Activated CD8-positive, alpha-beta memory T cell treated with anti-CD3 and anti-CD28 coated beads for 4 hours (primary cell): ENCODE measurements at places on chromosomes 11 and 22.

DNA sequence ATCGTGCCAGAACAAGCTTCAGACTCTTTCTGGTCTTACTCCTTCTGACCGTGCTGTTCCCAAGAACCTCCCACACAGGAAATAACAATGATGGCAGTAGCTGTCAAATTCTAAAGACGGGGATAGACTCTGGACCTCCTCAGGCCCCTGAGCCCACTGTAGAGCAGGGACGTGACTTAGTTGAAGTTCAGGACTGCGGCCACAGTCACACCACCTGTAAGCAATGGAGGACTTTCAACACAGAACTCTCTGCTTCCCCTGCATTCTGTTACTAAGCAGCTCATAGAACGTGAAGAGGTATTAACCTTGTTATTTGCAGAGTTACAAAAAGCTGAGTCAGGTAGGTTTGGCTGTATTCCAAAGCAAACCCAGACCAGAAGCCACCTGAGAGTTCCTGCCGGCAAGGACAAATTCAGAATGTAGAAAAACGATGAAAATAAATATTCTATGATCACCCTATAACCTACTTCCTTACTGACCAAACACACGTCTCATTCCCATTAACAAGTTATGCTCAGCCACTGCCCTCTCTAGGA is 12.7 kb downstream of the TMEM45B start:
- DNase-seq = no peak

DNA sequence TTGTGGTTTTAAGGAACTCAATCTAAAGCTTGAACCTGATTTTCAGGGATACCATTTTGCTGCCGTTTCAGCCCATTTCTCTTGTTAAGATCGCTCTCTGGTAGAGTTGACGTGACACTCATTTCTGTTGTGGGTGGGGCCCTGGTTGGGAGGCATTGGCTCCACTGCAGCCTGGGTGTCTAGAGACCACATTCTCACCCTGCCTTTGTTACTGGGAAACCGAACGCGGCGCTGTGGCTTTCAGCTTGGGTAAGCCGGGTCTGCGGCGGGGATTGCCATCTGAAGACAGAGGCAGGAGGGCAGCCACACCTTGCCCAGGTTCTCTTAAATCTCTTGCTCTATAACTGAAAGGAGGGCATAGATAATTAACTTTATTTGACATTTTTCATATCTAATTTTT is 3.2 kb downstream of the EHF start:
- DNase-seq = no peak

DNA sequence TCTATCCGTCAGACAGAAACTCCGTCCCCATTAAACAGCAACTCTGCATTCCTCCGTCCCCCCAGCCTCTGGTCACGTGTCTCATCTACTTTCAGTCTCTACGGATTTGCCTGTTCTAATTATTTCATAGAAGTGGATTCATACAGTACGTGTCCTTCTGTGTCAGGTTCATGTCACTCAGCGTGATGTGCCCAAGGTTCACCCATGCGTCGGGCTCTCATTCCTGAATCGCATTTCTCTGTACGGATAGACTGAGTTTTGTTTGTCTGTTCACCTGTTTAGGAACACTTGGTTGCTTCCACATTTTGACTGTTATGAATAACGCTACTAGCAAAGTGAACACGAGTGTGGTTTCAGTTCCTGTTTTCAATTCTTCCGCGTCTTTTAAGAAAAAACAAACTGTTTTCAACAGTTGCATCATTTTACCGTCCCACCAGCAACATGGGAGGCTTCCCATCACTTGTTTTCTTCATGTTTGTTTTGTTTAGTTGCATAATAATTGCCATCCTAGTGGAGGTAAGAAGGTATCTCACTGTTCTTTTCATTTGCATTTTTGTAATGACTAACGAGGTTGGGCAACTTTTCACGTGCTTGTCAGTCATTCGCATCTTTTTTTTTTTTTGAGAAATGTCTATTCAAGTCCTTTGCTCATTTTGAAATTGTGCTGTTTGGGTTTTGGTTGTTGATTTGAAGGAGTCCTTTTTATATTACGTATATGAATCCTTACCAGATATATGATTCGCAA is 8.9 kb upstream of the NLRP6 start:
- DNase-seq = no peak

DNA sequence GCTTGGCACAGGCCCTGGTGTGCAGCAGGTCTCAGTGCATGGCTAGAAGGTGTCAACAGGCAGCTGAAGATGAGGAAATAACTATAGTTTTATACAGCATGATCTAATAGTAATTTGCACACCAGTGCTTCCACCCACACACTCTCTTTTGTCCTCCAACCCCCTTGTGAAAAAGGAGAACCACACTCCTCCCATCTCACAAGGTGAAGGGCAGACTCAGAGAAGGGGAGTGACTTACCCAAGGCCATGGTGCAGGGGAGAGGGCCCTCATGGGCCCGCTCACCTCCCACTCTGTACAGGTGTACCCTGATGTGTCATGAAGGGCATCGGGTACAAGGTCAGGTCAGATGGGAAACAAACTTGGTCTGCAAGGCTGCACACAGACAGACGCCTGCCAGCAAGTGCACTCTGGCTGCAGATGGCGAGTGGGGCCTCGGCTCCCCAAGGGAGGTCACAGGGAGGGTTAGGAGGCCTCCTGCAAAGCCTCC is 53.4 kb downstream of the DGCR2 start:
- DNase-seq = no peak

GRCh38 chr11:69842746-69843528 is 23.7 kb upstream of the FGF3 start:
- DNase-seq = no peak

GRCh38 chr11:82680252-82680651 is 53.4 kb downstream of the FAM181B start:
- no peak for DNase-seq

- DNase-seq = no peak
Measured at GRCh38 chr11:128365044-128365443, 222.3 kb downstream of the ETS1 start.

- no peak for DNase-seq
Measured at GRCh38 chr22:47167056-47167455, 404.6 kb downstream of the TBC1D22A start.

GRCh38 chr22:33515795-33516194 is 404.5 kb downstream of the LARGE1 start:
- DNase-seq = no peak

- no peak for DNase-seq
Measured at GRCh38 chr11:12248330-12248729, 129.0 kb upstream of the PARVA start.

GRCh38 chr22:36368359-36368983 is 19.3 kb downstream of the MYH9 start:
- DNase-seq = no peak

- no peak for DNase-seq
Measured at GRCh38 chr22:40423882-40424640, 53.7 kb downstream of the SGSM3 start.

GRCh38 chr11:19763330-19763729 is 50.7 kb downstream of the NAV2 start:
- no peak for DNase-seq

GRCh38 chr11:12868315-12869073 is 140.6 kb upstream of the RASSF10 start:
- DNase-seq = no peak

DNA sequence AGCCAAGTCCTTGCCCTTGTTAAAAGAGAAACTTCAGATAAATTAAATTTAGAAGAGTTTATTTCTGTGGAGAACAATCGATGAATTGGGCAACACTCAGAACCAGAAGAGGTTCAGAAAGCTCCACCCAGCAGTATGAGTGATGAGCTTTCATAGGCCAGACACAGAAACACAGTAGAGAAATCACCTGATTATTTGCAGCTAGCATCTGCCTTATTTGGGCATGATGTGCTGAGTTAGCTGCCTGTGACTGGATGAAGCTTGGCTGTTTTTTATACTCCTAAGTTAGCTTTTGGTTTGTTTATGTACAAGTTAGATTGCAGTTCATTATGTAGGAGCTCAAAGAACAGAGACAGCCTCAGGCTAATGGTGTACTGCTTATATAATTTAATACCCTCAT is 269.5 kb upstream of the SESN3 start:
- DNase-seq = no peak

GRCh38 chr11:112694813-112695212 is 266.4 kb upstream of the NCAM1 start:
- no peak for DNase-seq

- DNase-seq = no peak
Measured at GRCh38 chr22:22711532-22711913, 67.1 kb downstream of the GGTLC2 start.

DNA sequence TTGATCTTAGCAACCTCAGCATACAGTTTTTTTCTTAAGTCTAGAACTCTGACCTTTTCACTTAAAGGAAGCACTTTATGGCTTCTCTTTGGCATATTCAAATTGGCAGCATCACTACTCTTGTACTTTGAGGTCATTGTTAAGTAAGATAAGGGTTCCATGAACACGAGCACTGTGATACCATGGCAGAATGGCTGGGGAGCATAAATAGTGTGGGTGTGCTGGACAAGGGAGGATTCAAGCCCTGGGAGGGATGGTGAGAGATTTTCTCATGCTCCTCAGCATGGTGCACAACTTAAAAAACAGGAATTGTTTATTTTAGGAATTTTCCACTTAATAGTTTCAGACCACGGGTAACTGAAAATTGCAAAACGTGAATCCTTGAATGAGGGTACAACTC is 111.4 kb downstream of the ATXN10 start:
- no peak for DNase-seq

DNA sequence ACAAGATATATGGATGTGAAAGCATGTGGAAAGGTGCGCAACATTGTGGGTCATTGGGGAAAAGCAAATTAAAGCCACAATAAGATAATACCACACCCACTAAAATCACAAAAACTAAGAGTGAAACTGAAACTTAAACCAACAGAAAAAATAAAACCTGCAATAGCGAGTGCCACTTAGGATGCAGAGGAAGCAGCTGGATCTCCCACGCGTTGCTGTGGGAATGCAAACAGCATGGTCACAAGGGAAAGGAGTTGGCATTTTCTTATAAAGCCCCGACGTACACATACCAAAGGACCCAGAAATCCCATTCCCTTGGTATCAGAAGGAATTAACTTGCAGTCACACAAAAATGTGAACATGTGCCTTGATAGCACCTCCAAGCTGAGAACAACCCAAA is 712.0 kb downstream of the TBC1D22A start:
- DNase-seq = no peak

DNA sequence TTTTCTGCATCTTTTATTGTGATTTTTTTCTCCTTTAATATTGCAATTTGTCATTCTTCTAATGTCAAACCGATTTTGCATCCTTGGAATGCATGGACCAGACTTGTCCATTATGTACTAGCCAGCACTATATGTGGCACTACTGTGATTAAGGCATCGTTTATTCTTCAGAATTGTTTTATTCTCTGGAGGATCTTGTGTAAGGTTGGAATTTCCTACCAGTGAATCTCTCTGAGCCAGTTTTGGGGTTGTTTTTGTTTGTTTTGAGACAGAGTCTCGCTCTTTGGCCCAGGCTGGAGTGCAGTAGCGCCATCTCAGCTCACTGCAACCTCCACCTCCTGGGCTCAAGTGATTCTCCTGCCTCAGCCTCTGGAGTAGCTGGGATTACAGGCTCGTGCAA is 58.5 kb downstream of the IGLL5 start:
- no peak for DNase-seq

GRCh38 chr11:68402355-68403031 is 58.1 kb upstream of the PPP6R3 start:
- DNase-seq = no peak

GRCh38 chr11:110134110-110134509 is 40.9 kb downstream of the ZC3H12C start:
- no peak for DNase-seq

DNA sequence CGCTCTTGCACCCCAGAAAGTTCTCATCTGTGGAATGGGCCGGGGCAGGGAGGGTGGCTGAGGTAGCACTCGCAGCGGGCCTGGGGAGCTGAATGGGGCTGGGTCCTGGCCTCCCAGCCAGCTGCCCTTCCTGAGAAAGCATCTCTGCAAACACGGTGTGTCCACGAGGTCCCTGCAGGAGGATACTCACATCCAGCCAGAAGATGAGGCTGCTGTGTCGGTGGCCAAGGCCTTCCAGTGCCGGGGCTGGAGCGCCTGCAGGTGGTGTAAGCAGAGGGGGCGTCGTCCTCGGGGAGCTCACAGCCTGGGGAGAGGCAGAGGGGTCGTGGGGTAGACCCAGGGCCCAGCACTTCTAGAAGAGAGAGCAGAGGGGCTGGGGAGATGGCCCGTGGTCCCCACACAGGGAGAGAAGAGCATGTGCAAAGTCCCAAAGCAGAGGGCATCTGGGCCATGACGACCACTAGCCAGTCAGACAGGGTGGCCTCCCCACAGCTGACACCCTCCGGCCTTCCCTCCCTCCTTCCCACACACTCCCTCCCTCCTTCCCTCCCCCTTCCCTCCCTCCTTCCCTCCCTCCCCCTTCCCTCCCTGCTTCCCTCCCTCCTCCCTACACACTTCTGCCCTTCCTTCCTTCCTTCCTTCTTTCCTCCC is 97.9 kb downstream of the WNT7B start:
- no peak for DNase-seq

DNA sequence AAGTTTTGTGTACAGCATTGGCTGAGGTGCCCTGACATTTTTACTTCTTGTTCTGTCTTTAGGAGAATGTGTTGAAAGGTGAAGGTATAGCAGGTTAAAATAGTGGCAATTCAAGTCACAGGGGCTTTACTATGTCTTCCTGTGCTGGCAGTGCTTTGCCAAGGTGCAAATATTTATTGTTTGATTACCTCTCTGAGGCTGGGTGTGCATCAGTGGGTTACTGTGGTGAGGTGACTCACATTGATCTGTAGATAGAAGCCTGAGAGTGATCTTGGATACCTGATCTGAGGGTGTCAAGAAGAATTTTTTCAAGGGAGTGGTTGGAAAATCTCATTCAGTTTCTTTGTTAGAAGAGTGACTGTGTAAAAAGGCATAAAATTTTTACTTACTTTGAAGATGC is 90.0 kb downstream of the ARHGAP42 start:
- no peak for DNase-seq

DNA sequence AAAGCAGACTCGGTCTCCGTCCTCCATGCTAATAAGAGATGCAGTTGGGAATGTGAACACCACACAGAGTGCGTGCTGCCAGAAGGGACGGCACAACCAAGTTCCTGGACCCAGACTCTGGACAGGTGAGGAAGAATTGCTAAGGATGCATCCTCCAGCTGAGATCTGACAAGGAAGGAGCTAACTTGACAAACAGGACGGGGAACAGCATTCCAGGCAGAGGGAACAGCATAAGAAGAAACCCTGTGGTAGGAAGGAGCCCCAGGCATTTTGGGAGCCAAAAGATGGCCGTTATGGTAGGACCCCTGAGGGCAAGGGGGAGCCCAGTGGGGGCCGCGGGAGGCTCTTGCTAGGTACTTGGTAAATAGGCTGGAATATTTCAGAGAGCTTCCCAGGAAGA is 6.0 kb downstream of the OSM start:
- no peak for DNase-seq

GRCh38 chr11:57310091-57310490 is 14.7 kb downstream of the TNKS1BP1 start:
- DNase-seq = no peak

- no peak for DNase-seq
Measured at GRCh38 chr11:95832763-95833162, 42.5 kb downstream of the CEP57 start.

GRCh38 chr11:128026596-128026995 is 560.8 kb downstream of the ETS1 start:
- DNase-seq = no peak

GRCh38 chr11:34313099-34313517 is 44.7 kb downstream of the ABTB2 start:
- DNase-seq = no peak

GRCh38 chr11:13338427-13339069 is 61.0 kb downstream of the BMAL1 start:
- no peak for DNase-seq
